ENCODE measurements at places on chromosomes 3 and 15.

DNA sequence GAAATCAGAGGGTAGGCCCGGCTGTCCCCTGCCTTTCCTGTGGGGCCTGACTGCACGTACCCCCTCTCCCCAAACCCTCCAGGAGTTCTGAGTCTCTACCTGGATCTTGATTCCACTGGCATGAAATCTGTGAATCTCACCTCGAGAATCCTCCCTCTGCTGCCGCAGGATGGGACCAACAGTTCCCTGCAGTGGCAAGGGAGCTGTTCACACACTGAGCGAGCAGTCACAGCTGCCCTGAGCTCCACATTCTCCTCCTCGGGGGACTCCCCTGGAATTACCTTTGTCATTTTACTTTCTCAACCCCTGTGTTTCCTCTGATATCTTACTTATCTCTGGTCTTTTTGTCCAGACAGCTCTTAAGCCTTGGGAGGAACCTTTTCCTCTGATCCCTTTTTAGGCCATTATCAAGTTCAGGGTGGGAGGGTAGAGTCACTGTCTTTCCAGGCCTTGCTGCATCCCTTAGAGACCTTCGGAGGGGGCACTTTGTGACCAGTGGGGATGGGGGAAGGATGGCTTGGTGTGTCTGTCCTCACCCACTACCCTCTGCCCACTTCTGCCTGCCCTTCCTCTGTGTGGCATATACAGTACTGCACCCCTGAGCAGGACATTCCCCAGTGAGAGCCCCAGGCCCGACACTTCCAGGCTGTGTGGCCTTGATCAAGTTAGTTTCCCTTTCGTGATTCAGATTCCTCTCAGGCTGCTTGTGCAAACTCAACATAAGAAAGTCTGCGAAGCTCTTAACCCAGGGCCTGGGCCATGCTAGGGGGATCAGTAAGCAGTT lies 42.0 kb downstream of the CACNA2D3 start:
- no peak for DNase-seq

DNA sequence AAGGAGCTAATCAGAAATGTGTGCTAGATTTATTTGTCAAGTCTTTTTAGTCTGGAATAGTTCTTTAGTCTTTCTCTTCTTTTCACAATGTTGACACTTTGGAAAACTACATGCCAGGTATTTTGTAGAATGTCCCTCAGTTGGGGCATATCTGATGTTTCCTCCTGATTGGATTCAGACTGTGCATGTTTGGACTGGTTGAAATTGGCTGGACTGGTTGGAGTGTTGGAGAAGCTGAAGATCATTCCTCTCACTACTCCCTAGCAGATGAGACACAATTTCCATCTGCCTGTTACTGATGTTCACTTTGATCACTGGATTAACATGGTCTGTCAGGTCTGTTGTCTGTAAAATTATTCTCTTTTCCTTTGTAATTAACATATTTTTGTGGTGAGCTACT lies 3.7 kb downstream of the NME9 start:
- DNase-seq, result no peak

GRCh38 chr3:72595376-72595775 lies 252.9 kb downstream of the SHQ1 start:
- peak; percentile 57 for DNase-seq

- no peak for DNase-seq
Observed at GRCh38 chr3:149414557-149415231, 37.2 kb upstream of the TM4SF1 start.

- no peak for DNase-seq
Observed at GRCh38 chr3:62098646-62099365, 274.5 kb downstream of the FEZF2 start.

DNA sequence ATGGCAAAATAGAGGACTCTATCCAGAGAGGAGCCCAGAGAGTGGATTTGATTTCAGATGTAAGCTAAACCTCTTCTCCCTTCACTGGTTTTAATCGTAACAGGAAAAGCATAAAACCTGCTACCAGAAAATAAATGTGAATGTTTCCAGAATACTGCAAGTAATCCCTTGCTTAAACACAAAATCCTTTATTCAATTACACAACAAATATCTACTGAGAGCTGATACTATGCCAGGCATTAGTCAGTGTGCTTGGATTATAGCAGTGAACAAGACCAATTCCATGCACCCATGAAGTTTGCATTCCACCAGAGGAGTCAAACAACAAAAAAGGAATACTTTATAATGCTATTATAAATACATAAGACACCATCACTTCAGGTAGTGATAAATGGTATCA lies 15.1 kb downstream of the AVEN start:
- no peak for DNase-seq

- no peak for DNase-seq
Observed at GRCh38 chr3:177665122-177665808, 468.0 kb upstream of the TBL1XR1 start.

DNA sequence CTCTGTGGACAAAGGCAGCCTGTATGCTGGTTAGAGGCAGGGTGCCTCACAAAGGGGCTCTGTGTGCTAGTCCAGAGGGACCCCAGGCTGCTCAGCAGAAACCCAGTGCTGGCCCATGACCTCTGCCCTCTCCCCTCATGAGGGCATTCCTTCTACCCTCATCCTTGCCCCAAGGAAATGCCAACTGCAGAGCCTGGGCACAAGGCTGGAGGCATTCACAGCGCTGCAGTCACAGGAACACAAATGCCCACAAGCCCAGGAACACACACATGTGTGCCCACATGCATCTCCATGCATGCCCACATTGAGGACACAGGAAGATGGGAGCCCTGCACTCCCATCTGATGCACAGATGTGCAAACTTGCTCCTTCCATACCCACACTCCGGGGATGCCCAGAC lies 3.8 kb downstream of the INKA1 start:
- no peak for DNase-seq

- DNase-seq, result peak; percentile 7
Observed at GRCh38 chr15:40618023-40618422, 24.0 kb downstream of the KNL1 start.

GRCh38 chr3:108124337-108125152 lies 33.7 kb upstream of the CD47 start:
- peak; percentile 89 for DNase-seq

DNA sequence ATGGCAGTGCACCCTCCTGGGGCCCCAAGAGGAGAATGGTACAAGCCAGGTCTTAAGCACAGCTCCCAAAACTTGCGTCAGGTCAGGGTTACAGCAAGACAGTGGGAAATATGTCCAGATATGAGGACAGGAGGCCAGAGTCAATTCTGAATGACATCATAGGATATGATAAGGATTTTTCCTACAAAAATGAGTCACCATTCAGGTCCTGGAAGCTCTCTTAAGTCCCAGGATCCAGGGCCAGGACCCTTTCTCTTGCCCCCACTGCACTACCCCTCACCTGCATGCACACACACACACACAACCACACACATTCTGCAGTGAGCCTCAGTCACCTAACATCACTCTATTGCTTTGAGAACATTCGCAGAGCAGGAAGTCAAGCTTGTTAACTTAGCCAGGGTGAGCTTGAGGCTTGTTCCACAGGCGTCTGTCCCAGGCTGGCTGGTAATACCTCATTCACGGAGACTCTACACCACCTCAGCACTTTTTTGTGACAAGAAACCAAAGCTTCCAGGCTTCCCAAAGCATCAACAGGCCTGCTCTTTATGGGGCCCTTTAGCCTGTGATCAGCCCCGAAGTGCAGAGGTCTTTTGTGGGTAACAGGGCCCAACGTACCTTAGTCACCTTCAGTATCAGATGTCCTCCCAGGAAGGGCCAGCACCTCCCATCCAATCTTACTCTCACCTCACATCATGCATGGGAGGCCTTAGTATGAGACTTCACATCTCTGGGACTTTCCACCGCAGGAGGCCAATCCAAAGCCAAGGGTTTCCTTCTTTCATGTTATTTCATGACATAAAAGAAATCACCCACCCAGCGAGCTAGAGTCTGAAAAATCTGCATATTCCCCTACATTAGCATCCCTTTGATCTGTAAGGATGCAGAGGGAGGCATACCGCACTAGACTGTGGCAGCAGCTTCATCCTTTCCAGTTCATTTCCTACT lies 74.0 kb upstream of the LIPC start:
- DNase-seq, result no peak

GRCh38 chr3:42683875-42684598 lies 1.3 kb upstream of the KLHL40 start:
- DNase-seq, result peak; percentile 83

GRCh38 chr3:189142527-189142926 lies 29.2 kb upstream of the TPRG1 start:
- DNase-seq, result no peak

DNA sequence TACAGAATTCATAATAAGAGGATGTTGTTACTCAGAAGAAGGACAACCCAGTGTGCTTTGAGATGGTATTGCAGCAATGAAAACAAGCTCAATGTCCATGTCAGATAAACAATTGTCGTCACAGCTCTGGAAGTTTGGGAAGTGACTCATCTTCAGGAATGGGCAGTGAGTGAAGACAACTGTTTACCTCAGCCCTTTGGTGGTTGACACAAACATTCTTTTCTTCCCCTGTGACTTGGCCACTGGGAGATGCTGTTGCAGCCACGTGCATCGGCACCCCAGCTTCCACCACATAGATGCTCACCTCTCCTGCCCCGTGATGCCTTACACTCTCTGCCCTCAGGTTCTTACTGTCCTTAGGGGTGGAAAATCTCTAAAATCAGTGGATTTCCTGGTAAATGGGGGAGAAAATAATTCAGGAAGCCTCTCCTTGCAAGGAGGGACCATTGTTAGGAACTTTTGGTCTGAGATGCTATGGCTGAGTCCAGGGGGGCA lies 114.1 kb upstream of the GALNT15 start:
- no peak for DNase-seq

DNA sequence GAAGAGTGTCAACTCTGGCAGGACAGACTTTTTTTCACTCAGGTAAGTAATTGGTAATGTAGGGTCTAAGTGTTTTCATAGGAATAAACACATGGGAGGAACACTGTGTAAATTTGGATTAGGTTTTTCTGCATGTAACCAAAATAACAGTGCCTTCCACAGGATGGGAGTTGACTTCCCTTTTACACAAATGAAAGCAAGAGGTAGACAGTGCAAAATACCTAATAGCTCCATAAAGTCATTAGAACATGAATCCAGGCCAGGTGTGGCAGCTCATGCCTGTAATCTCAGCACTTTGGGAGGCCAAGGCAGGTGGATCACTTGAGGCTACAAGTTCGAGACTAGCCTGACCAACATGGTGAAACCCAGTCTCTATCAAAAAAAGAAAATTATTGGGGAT lies 25.5 kb upstream of the MYO1E start:
- DNase-seq, result no peak

- DNase-seq, result no peak
Observed at GRCh38 chr15:66169625-66170024, 83.9 kb downstream of the MEGF11 start.

DNA sequence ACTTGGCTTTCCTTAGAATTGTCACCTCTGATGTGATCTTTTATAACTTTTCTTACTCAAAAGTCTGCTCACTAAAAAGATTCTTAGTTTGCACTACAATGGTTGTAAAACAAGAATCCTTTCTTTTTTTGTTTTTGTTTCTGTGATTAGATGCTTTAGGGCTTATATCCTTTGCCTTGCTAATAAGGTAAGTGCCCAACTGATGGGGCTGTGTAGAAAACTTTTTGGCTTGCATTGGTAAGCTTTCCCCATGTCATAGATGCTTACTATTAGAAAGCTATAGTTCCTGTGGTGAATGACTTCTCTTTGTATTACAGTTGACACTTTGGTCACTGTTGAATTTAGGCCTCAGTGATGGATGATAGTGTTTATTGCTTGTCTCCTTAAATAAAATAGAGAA lies 5.1 kb downstream of the ABHD5 start:
- DNase-seq, result peak; percentile 59

DNA sequence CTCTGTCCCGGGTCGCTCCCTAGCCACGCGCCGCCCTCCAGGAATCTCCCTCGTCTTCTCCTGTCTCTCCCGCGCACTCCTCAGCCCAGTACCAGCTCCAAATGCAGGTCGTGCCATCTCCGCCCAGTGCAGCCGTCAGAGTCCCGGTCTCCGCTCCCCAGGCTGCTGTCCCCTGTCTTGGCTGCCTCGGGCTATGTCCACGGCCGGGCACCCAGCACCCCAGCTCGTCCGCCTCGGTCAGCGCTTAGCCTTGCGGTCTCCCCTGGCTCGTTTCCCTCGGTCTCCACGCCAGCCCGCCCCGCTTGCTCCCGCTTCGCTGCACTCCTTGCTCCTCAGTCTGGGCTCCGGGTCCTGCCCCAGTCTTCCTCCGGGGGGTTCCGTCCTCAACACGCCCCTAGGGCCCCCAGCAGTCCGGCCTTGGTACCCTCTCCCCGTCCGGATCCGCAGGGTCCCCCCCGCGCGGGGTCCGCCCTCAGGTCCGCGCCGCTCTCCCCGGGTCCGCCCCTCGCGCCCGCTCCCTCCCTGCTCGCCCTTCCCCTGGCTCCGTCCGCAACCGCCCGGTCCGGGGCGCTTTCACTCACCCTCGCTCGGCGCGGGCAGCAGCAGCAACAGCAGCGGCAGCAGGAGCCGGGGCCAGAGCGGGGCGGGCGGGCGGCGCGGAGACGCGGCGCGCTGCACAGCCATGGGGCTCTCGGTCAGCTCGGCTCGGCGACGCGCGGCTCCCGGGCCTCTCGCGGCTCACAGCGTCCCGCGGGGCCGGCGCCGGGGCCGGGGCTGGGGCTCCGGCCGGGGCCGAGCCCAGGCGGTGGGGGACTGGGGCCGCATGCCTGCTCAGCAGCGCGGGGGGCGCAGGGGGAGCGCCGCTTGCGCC lies 462 bp downstream of the IGDCC3 start:
- DNase-seq, result no peak

DNA sequence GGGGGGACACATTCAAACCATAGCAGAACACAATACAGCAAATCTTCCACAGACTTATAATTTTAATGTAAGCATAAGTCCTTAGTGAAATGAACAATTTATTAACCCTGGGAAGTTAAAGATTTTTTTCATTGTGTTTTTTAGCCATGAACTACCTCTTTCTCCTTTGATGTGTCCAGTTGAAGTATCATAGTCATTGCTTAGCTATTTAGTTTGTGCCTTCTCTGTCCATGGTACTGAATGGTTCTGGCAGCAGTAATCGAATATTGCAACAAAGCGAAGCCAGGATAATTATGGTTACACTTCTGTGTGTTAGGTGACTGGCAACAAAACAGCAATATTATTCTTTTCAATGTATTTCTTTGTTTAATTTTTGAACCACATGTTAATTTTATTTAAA lies 403.0 kb upstream of the ONECUT1 start:
- DNase-seq, result peak; percentile 16

- DNase-seq, result no peak
Observed at GRCh38 chr3:169094204-169094603, 569.3 kb downstream of the MECOM start.

GRCh38 chr3:15581471-15582394 lies 19.6 kb downstream of the HACL1 start:
- DNase-seq, result no peak

DNA sequence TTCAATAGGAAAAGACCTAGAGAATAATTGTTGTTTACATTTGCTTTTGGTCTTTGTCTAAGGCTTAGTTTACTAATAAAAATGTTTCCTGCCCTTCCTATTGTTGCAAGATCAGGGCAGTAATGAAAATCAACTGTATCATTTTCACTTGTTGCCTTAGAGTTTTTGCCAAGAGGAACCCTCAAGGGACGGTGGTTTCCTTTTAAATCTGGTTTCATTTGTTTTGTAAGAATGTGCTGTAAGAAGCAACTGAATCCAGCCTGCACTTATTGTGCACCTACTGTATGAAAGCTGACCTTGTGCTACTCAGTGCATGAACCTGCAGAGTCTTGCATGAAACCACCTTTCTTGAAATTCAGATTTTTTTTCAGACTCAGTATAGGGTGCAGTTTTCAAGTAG lies 5.3 kb downstream of the IGF1R start:
- no peak for DNase-seq

Measured in OCI-M1 (cell line).